NCI-H2227 treated with DMSO at 0.1 percent for 48 hours (cell line): ENCODE measurements at places on chromosomes 1 and 21.
A peak's percentile ranks its signal among the peaks of the same experiment; 100 is the strongest.

DNA sequence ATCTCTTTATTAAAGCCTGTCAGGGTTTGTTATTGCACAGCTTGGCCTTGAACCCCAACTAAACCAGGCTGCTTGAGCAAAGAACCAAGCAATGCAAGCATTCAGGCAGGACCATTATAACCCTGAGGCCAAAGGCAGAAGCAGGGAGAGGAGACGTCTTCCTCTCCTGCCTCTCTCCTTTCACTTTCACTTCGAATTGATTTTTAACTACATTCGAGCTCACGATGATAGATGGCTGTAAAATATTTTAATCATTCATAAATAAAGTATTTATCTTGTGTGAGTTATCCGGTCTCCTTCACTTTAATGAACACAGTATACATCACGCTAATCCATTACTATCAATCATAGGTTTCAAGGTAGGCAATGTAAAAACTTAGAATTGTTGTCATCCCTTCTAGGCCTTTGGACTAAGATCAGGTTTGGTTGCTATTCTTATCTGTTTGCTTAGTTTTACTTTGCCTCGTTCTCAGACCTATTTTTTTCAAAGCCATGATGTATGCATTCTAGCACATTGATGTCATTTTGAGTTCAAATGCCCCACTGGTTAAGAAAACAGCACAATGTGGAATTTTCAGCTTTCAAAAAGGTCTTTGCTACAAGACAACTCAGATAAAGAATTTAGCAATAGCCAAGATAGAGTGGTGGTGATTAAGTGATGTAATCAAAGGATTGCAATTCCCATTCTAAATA, 480.2 kb upstream of the RUNX1 start:
- no peak for DNase-seq

DNA sequence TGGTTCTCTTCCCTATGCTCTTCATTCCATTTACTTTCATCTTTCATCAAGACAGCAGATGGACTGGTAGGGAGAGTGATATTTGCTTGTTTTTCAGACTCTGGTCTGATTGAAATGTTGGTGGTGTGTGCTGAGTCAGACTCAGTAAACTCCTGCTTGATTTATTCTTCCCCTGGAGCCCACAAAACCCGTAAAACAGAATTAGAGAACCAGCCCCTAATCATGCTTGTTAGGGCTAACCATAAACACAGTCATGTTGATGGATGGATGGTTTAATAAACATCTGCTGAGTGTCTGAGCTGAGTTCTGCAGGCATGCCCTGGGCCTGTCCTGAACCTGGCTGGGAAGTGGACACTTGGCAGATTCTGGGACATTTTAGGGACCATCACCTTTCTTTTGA, 24.8 kb downstream of the NOS1AP start:
- no peak for DNase-seq

DNA sequence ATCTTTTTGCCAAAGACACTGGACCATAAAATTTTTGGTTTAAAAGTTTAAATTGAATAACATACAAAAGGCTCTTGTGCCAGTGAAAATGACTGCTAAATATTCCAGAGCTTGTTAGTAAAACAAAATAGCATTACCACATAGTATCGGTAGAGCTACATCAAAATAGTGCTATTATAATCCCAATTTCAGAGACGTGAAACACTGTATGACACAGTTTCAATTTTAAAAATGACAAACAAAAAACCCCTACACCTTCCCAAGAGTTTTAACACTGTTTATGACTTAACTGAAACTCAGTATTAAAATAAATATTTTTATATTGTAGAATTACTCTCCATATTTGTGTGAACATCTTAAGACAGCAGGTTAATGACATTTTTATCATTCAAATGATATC, 7.0 kb downstream of the SLC30A1 start:
- DNase-seq, result no peak

GRCh38 chr1:6465461-6466005, 440 bp downstream of the TNFRSF25 start:
- no peak for DNase-seq

- DNase-seq, result peak; percentile 36
Observed at GRCh38 chr21:25903607-25904006, 168.8 kb downstream of the GABPA start.
